Umbilical cord (tissue), 2 donors: ENCODE measurements at places on chromosomes 16 and 17. TPM values are rescaled to one million over a fixed set of nuclear protein-coding genes. Genes with fewer than 3 reads are reported as not detected.

DNA sequence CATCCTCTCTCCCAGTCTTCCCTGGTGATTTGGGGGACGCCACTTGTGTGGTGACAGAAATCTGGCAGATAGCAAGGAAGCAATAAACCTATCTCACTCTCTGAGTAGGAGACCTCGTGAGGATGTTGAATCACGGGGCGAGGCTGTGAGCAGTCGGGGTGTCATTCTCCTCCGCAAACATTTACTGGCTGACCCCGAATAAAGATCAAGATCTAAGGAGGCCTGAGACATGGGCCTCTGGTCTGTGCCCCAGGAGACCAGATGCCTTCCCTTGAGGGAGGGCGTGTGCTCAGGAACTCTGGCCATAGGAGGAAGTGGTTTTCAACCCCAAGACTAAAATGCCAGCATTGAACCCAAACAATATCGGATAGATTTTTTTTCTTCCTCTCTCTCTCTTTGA lies 53.1 kb downstream of the FOXL1 start:
- no peak for DNase-seq

- DNase-seq: no peak
Measured at GRCh38 chr17:7563115-7563869, 1.6 kb downstream of the SENP3 start.

The C16orf96 gene
- total RNA-seq: 0.48 TPM

DNA sequence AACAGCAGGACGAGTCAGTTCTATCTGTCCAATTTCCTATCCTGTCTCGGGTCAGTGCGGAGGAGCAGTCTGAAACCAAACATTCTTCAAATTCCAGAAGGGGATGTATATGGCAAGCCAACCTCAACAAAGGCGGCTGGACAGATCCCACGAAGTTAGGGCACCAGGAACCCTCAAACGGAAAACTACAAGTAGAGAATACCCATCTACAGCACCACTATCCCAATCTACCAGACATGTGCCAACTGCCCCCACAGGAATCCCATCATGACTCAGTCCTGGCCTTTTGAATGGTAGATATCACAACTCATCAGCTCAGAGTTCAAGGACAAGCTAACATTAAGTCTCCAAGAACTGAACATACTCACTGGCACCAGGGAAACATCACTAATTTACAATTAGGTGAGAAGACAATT lies 2.3 kb downstream of the NAT9 start:
- DNase-seq: no peak

The MT4 gene
- total RNA-seq: not detected

The TPSG1 gene
- not detected for total RNA-seq

- DNase-seq: peak; percentile 60
Measured at GRCh38 chr17:77086433-77087010, 54.2 kb upstream of the SEC14L1 start.

GRCh38 chr17:58997756-58998553 lies 108.7 kb downstream of the TRIM37 start:
- DNase-seq: no peak

DNA sequence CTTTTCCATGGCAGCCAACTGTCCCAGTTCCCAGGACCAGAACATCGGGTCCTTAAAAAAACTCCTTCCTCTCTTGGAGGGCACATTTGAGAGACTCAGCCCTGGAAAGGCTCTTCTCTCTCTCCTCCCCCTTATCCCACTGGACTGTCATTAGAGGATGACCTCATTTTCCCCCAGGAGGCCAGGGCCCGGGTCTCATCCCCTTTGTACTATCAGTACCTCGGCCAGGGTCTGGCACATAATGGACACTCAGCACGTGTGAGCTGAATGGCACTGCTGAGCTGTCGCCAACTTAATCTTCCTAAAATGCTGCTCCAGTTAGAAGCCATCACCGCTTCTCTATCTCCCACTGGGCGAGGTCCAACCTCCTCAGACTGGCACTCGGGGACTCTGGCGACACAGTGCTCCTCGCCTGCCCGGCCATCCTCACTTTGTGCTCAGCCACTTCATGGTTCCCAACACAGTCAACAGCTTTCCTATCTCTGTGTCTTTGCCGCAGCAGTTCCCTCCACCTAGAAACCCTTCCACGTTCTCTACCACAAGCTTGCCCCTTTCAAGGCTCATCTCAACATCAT lies 3.6 kb upstream of the RHBDL3 start:
- DNase-seq: no peak

- DNase-seq: peak; percentile 33
Measured at GRCh38 chr16:7614021-7614795, 281.6 kb downstream of the RBFOX1 start.

DNA sequence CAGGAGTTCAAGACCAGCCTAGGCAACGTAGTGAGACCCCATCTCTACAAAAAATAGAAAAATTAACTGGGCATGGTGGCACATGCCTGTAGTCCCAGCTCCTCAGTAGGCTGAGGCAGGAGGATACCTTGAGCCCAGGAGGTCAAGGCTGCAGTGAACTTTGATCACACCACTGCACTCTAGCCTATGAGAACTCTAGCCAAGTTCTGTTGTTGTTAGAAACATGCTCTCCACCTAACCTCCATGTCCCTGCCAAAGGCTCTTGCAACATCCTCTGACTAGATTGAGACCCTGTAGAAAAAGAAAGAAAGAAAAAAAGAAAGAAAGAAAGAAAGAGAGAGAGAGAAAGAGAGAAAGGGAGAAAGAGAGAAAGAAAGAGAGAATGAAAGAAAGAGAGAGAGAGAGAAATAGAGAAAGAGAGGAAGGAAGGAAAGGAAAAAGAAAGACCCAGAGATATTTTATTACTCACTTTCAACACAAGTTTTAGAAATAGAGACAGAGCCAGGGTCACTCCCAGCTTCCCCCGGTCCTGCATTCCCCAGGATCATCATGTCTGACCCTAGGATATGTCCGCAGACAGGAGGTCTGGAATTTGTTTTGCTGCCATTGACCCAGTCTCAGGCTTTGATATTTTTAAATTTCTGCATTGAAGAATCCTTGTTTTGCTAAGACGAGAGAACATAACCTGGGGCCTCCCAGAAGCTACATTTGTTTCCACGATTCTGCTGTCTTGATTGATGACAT lies 376.5 kb upstream of the CDH5 start:
- peak; percentile 60 for DNase-seq

- peak; percentile 96 for DNase-seq
Measured at GRCh38 chr17:77476931-77477805, 336.4 kb downstream of the SEC14L1 start.

The PRSS33 gene
- 0.96 TPM for total RNA-seq

DNA sequence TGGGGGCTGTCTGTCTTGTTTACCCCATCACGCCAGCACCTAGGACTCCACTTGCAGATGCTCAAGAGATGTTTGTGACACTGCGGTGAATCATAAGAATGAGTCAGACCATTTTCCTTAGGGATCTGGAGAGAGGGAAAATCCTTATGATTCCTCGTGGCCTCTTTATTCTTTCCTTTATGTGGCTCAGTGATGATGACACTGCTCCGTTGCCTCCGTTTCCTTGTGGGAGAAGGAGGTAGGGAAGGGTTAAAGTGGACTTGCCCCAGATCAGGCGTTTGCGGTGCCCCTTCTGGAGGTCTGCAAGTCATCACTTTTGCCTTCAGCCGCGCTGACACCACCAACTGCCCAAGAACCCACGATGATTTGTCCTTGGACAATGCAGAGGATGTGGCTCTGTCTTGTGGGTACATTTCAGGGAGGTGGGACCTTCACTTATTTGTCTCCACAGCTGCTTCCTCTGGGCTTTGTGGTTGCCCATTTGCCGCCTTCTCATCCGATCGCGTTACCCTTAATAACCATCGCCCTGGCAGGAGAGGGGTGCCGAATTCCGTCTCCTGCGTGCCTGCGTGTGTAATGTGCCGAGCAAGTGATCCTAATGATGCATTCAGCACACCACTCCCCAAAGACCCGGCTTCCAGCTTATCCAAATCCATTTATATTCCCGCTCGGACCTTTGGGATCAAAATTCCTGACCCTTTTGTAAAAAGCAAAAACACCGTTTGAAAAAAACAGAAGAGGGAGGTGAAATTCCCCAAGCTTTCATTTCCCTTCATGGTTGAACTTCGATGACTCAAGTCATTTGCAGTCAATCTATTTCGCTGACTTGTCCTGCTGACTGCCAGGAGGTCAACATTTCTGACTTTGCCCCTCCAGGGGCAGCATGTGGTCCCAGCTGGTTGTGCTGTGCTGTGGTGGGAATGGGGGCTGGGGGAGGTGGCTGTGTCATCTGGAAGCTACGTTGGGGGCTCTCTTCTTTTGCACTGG lies 87.2 kb upstream of the IRX3 start:
- DNase-seq: peak; percentile 73

The ELP5 gene
- 13.7 TPM for total RNA-seq

GRCh38 chr17:59361916-59362810 lies 30.7 kb downstream of the YPEL2 start:
- DNase-seq: peak; percentile 59

GRCh38 chr16:81842564-81843242 lies 63.6 kb downstream of the PLCG2 start:
- no peak for DNase-seq

The LRRC46 gene
- total RNA-seq: 2.4 TPM

DNA sequence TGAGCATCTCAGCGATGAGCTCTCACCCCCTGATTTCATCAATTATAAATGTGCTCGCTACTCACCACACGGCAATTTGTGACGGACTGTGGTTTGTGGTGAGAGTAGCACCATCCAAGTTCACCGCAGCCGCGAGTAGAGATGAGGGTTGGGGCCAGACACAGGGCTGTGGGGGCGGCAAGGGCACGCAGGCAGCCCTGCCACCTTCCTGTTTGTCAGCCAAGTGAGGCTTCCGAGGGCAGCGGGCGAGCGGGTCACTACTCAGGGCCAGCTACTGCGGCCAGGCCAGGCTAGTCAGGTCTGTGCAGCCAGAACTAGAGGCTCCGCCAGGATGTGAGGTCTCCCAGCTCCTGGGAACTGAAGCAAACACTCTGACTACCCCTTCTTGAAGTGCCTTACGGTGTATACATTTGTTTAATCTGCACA lies 39.6 kb upstream of the MEOX1 start:
- no peak for DNase-seq

DNA sequence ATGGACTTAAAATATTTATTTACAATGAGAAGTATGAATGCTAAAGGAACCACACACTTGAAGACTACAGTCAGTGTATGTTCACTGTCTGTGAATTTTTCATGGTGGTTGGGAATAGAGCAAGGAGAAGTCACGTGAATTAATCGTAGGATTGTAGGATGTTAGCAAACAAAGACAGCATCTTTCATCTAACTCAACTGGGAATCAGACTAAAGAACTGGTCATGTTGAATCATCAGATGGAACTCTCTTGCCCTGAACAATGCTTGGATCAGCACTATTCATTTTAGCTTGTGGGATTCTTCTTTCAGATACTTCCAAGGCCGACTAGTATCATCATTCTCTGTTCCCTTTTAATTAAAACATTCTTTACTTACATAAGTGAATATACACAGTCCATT lies 18.1 kb downstream of the KCNJ2 start:
- no peak for DNase-seq

DNA sequence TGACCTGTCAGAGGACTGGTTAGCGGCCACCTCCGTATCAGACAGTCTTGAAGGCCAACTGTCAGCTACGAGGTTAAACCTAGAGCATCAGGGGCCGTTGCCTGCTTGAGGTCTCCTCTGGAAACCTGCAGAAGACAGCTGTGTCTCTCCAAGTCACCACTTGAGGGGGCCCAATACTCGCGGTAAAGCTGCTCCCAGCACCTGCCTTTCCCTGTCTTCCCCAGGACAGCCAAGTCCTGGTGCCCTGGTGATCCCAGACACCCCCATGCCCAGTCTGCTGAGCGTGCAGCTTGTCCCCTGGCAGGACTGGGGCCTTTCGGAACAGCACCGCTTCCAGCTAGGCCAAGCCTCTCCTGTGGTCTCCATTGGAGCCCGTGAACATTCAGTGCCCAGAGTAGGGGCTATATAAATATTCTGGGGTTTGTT lies 80.1 kb downstream of the DNAH17 start:
- DNase-seq: peak; percentile 81

The GALK1 gene
- total RNA-seq: 31.5 TPM

- DNase-seq: no peak
Measured at GRCh38 chr17:57404073-57404472, 147.8 kb downstream of the MSI2 start.

The SLC47A2 gene
- 5.5 TPM for total RNA-seq

- no peak for DNase-seq
Measured at GRCh38 chr17:76135810-76136188, 5.2 kb downstream of the FOXJ1 start.

The GAS2L2 gene
- total RNA-seq: 1.4 TPM

GRCh38 chr16:17283016-17283415 lies 187.7 kb downstream of the XYLT1 start:
- no peak for DNase-seq

GRCh38 chr16:48235058-48235555 lies 9.0 kb upstream of the LONP2 start:
- no peak for DNase-seq

DNA sequence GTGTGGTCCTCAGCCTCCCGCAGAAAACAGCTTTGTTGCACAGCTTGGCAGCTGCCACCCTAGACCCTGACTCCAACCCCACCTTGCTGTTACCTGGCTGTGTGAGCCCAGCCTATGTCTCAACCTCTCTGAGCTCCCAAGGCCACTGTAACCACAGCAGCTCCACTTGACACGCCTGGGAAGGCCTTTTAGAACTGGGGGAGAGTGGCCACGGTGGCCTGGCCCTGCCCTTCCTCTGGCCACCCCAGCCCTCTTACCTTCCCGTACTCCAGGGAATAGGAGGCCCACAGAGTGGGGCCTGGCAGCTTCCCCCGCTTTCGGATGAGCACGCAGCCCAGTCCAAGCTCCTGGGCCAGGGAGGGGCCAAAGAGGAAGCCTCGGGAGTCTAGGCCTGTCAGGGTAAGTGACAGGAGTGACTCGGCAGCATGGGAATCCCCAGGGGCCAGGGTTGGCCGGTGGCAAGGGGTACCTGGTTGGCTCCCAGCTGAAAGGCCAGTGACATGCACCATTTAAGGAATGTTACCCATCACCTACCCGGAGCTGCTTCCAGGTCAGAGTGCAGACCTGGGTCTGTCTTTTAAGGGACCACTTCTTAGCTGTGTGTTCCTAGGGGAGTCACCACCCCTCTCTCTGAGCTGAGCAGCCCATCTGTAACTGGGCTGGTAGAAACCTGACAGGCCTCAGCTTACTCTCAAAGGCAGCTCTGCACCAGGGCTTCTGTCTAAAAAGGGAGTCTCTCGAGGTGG lies 1.4 kb downstream of the APRT start:
- no peak for DNase-seq

DNA sequence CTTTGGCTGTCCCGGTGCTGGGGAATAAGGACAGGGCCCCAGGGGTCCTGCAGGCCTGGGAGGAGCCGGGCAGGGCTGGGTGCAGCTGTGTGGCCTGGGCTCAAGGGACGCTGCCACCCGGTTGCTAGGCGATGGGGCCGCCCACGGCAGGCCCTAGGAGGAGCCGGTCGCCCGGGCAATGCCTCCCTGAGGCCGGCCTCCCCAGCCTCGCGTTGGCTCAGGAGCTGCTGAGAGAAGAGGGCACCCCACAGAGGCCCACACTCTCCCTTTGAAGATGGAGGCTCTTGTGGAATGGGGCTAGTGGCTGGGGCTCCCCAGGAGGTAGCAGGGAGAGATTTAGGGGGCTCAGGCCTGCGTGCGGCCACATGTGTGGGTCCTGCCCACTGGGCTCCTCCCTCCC lies at the start of gene CIBAR2:
Gene CIBAR2 (minus strand): TSS at position 109 of the 400 bp plus-strand sequence. CDS start 120 bp downstream, outside the sequence.
- no peak for DNase-seq

GRCh38 chr16:68065716-68066305 lies 19.4 kb upstream of the NFATC3 start:
- DNase-seq: peak; percentile 59

GRCh38 chr17:35713069-35713728 lies 18.2 kb upstream of the RASL10B start:
- peak; percentile 36 for DNase-seq

GRCh38 chr17:11644265-11645212 lies 46.3 kb downstream of the DNAH9 start:
- peak; percentile 81 for DNase-seq

GRCh38 chr17:80874866-80875445 lies 116.7 kb upstream of the CHMP6 start:
- DNase-seq: no peak

The NOG gene
- total RNA-seq: 2.2 TPM

The TBC1D24 gene
- total RNA-seq: 9.6 TPM

The ITGAD gene
- not detected for total RNA-seq
